ENCODE measurements at places on chromosomes 6 and 20.

- DNase-seq = no peak
These were observed 41.6 kb downstream of the CYP39A1 start for GRCh38 chr6:46610862-46611553.

DNA sequence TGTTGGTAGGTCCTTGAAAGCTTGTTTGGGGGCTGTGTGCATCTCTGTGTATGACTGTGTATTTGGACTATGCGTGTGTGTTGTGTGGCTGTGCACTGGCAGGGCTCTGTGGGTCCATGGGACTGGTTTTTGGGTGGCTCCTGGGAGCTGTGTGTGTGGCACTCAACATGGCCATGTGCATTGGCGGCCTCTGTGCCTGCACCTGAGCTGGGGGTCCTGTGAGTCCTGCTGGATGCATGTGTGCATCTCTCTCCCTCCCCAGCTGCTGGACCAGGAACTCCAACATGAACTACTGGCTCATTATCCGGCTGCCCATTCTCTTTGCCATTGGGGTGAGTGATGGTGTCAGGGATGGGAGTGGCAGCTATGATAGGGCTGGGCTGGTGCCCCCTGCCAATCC, 30.1 kb downstream of the GLP1R start:
- DNase-seq = no peak

DNA sequence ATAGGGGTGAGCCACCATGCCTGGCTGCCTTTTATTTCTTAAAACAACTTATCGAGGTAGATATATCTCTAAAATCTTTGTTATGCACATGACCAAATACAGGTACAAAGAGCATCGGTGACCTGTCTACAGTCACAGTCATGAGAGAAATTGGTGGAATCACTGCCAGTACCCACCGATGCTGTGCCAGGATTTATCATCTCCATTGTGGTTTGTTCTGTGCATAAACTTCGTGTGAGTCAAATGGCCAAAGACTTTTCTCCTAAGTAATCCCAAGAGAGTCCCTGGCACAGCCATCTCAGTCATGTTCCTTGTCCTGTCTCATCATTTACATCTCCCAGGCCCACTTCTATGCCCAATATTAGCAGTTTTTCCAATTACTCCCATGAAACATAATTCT, 9.0 kb downstream of the GSTA3 start:
- no peak for DNase-seq

DNA sequence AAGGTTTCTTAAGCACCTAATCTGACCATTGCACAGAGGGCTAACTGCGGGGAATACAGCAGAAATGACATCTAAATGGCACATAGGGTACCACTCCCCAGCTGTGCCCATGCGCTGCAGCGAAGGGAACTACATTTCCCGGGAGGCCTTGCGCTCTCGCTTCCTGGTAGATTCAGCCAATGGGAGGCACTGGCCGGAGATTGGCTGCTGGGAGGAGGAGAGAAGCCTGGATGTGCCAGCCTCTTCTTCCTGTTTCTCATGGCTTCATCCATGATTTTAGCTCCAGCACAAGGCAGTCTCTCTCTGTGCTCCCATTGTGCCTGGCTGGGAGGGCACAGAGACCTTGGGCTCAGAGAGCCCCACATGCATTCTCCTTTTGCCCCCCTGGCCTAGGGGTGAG, 101.7 kb upstream of the FOXA2 start:
- DNase-seq = peak; percentile 56
